GM06990 (cell line): ENCODE measurements at places on chromosomes 1 and 21.
A peak's percentile ranks its signal among the peaks of the same experiment; 100 is the strongest.

DNA sequence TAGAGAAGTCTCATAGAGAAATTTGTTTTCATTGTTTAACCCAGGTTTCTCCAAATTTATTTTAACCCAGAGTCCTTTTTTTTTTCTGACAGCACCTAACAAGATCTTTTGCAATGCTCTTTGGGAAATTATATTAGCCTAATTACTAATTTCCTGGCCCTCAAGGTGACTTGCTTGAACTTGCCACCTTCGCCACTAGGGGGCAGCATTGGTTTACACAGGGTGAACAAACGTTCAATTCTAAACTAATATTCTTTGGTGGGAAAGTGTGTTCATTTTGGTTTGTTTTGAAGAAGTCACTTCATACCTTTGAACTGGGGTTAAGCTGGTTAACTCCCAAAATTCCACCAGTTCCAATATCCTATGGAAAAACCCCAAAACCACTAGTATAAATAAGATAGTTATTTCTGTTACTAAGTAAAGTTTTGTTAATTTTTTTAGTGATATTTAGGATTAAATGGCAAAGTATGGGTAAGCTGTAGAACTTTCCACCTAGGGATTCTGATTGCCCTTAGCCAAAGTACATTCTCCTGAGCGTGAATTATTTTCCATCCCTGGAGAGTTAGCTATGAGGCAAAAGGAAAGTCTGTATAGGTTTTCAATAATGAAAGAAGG is 13.0 kb downstream of the CCDC190 start:
- peak; percentile 16 for DNase-seq

- peak; percentile 47 for DNase-seq
Measured at GRCh38 chr21:33541105-33541711, 709 bp downstream of the GART start.

DNA sequence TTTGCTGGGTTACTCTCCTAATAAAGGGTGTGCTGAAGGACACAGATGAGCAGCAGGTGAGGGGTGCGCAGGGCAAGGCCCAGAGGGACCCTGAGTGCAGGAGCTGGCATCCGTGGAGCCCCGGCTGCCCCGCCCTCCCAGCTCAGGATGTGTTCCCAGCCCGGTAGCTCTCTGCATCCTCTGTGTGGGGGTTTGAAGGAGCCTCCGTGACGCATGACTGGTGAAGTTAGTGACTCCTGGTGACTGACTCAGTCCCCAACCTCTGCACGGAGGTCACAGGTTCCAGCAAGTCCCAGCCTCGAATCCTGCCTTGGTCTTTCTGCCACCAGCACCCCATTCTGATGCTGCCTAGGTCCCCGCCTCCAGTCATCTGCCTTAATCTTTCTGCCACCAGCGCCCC is 21.6 kb upstream of the TSPEAR start:
- DNase-seq = no peak

- peak; percentile 34 for DNase-seq
Measured at GRCh38 chr1:95117207-95118066, at the start of gene TLCD4. Gene TLCD4, plus strand, starts transcription at chr1:95117355. Its CDS starts 26,547 bp downstream, at chr1:95143902.

DNA sequence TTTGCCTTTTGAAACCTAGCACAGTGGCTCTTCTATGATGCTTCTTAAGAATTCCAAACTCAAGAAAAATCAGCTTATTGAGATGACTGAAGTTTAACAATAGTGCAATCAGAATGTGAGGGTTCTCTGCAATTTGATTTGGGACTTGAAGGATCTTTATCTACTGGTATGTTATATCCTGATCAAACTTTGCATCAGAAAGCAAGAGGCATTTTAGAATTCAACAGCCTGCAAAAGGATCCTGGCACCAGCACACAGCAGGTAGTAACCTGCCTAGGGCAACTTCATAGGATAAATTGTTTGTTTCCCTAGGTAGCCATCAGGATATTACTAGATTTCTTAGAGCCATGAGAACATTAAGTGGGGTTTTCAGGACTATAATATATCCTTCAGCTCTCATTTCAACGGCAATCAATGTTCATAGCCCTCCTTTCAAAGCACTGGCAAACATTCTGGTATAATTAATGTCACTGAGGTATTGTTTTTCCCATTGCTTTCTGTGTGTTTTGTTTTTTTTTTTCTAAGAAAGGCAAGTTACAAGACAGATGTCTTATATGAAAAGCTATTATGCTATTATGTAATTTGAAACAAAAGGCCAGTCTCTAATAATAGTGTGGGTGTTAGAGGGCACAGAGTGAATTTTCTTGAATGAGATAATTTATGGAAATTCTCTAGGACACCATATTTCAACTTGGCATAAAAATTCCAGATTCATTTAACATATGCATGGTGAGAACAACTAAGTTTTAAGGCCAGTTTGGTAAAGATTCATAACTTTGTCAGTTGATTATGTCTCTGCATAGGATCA is 34.5 kb downstream of the NTNG1 start:
- DNase-seq = no peak

DNA sequence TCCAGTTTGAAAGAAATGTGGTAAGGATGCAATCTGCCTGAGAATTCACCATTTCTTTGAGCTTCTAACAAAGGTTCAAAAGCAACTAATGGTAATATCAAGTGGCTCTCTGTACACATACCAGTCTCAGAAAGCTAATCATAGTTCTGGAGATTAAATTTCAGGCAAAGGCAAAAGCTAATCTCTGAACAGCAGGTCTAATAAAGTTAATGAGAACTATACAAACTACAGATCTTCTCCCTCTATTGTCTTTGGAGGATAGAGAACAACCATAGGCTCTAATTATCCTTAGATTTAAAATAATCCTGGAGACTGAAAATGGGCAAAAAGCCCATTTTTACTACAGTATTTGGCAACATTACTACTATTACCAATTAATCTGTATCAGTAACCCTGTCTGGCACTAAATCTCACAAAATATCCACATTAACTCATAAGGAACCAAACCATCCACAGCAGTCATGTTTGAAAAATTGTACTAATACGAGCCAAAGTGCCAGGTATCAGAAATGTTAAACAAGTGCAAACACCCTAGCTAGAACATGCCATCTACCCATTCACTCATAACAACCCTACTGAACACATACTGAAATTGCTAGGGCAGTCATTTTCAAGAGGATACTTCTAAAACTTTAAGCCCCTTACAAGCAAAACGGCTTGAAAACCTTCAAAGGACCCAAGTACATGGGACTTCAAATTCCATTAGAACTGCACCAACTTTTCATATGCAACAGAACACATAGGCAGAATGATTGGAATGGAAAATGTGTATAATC is 4.8 kb downstream of the DIPK1A start:
- no peak for DNase-seq

GRCh38 chr1:68954841-68955240 is 458.0 kb upstream of the DEPDC1 start:
- DNase-seq = no peak

- no peak for DNase-seq
Measured at GRCh38 chr1:70836456-70836855, 211.2 kb downstream of the PTGER3 start.

- DNase-seq = no peak
Measured at GRCh38 chr1:89907727-89908212, 86.9 kb downstream of the LRRC8D start.

GRCh38 chr1:46197560-46197963 is 672 bp downstream of the POMGNT1 start:
- DNase-seq = no peak

- DNase-seq = no peak
Measured at GRCh38 chr1:107138166-107138565, 2.7 kb upstream of the NTNG1 start.

DNA sequence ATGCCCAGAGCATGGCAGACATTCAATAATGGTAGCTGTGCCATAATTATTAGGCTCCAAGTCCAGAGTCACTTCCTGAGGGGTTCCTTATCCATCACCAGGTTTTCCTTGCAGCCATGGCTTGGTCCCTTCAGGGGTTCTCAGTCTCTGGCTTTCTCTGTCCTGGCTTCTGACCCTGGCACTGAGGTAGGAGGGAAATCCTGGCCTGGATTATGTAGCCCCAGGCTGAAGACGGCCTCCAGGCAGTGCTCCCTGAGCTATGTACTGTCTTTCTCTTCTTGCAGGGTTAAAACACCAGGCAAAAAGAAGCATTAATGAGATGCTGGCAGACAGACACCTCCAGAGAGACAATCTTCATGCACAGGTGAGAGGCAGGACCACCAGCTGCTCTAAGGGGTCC is 9.5 kb upstream of the PADI3 start:
- peak; percentile 73 for DNase-seq

DNA sequence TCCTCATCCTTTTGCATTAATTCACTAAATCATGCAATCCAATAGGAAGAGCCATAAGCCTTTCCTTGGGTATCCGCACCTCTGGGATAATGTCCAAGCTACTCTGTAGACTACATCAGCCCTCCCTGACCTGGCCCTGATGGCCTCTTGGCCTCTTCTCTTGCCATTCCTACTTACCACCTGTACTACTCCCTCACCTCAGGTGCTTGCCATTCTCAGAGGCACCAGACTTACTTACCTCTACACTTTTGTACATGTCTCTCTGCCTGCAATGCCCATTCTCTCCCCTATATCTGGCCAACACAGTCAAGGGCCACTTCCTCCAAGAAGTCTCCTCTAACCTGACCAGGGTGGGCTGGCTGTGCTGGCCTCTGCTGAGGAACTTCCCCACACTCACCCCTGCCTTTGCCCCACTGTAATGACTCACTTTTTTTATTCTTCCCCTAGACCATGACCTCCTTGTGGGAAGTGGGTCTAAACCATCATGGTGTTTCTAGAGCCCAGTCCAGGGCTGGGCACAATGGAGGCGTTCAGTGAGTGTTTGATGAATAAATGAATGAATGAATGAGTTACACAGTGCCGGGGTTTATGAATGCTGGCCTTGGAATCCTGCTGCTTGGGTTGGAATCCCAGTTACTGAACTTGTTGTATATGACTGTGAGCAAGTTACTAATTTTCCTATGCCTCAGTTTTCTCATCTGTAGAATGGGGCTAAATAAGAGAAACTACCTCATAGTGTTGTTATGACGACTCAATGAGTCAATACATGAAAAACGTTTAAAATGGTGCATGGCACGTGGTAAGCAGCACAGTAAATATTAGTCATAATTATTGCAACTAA is 179.8 kb downstream of the FOXD2 start:
- no peak for DNase-seq

DNA sequence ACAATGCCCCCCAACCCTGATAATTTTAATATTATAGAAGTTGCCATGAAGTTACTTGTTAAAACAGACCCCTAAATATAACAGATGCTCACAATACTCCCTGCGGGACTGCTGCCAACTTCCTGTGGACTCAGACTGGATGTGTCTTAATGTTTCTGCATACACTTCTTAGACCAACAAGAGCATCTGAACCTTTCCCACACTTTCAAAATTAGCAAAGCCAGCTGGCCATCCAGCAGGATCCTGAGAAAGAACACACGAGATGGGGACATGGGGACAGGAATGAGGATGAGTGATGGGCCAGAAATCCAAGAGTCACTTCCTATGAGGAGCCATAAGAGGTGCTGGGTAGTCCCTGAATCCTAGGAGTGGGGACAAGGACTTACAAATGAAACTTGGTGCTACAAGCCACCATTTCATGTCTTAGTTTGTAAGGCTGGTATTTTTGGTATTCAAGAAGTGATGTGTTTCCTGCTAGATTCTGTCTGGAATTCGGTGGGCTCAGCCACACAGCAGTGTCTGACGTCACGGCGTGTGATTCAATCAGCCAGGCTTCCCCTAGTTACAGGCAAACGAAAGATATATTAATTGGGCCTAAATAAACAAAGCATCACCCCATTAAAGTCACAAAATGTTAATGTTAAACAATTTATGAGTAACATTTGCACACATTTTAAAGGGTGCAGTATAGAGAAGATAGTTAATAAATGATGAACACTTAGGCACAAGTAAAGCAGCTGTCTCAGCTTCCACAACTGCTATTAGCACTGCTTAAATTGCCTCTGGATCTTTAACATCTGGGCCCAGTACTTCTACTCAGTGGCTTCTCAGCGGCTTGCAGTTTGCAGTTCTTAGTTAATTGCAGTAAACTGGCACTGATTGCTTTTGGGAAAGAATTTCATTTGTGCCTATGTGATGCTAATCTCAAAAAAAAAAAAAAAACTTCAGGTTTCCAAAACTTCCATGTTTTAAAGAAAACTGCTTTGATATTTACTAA is 41.2 kb upstream of the RGS8 start:
- DNase-seq = no peak

DNA sequence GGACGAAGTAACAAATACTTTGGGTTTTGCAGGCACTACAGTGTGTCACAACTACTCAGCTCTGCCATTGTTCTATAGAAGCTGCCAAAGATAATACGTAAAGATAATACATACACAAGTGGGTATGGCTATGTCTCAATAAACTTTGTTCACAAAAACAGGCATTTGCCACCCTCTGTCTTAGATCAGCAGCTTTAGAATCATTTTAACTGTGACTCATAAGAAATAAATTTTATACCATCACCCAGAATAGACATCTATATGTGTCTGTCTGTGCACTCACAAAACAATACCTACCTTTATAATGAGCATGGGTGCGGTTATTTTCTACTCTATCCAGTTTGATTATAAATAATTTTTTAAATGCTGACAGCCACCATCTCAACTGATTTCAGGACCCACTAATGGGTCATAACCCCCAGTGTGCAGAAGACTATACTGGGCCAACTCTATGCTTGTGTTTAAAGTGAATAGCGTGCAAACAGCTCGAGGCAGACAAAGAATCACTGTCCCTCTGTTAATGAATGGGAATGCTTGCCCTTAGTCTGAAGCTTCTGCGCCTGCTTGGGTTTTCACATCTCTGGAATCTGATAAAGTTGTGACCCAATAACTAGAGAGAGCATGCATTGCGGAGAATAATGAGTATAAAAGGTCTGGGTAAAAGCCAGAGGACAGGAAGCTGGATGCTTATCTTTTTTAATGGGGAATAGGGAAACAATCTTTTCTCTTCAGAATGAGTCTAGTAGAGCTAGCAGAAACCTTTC is 216.2 kb downstream of the PLPP3 start:
- no peak for DNase-seq

DNA sequence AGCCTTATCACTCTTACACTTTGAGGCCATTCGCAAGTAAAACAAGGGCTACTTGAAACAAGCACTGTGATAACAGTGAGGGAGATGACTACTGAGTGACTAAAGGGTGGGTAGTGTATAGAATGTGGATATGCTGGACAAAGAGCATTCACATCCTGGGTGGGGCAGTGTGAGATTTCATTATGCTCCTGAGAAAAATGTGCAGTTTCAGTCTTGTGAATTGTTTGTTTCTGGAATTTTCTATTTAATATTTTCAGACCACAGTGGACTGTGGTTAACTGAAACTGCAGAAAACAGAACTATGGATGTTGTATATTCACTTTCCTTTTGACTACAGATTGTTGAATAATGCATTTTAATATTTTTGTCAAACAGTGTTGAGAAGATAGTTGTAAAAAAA is 25.1 kb upstream of the B3GALT2 start:
- no peak for DNase-seq
